ENCODE measurements at places on chromosomes 16 and 17.

- DNase-seq, result no peak
Observed at GRCh38 chr17:773467-774312, 8.4 kb downstream of the GLOD4 start.

GRCh38 chr16:22324787-22325597, 27.8 kb downstream of the POLR3E start:
- no peak for DNase-seq

DNA sequence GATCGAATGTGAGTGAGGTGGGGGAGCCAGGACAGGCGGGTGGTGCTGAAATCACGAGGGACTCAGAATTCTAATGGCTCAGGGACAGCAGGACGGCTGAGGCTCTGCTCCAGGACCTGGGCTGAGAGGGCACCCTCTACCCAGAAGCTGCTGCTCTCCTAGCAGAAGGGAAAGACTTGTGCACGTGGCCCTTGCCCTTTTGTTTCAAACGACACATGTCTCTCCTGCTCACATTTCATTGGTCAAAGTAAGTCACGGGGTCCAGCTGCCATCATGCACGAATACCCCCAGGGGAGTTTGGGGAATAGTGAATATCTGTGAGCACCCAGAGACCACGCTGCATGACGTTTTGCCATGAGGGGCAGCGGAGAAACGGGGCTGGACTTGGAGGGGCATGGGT, 73.2 kb downstream of the RTN4RL1 start:
- no peak for DNase-seq

GRCh38 chr16:57773019-57773418, 29.3 kb downstream of the KIFC3 start:
- DNase-seq, result no peak

GRCh38 chr17:60577147-60577915, 22.7 kb upstream of the PPM1D start:
- DNase-seq, result peak; percentile 59

DNA sequence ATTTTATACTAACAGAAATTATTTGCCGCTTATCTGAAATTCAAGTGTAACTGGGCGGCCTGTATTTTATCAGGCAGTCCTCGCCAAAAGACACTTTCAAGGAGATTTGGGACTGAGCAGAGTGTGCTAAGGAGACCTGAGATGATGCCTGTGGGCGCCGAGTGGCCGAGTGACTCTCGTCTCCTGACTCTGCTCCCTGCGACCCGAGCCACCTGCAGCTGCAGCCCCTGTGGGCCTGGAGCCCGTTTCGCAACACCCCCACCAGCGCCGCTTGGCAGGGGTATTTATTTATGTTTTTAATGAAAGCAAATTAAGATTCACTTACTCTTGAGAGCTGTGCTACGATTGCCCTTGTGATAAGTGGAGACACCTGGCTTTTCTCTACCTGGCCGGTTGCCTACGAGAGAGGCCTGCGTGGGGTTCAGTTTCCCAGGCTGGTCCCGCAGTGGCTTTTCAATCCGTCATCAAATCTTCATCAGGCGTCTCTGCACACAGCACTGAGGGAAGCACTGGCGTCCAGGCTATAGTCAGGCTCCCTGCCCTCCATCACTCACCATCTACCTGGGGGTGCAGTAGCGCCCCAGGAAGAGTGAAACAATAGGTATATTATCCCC, 124.0 kb downstream of the SEC14L1 start:
- no peak for DNase-seq

- DNase-seq, result no peak
Observed at GRCh38 chr16:88784856-88785105, 239 bp downstream of the PIEZO1 start.

DNA sequence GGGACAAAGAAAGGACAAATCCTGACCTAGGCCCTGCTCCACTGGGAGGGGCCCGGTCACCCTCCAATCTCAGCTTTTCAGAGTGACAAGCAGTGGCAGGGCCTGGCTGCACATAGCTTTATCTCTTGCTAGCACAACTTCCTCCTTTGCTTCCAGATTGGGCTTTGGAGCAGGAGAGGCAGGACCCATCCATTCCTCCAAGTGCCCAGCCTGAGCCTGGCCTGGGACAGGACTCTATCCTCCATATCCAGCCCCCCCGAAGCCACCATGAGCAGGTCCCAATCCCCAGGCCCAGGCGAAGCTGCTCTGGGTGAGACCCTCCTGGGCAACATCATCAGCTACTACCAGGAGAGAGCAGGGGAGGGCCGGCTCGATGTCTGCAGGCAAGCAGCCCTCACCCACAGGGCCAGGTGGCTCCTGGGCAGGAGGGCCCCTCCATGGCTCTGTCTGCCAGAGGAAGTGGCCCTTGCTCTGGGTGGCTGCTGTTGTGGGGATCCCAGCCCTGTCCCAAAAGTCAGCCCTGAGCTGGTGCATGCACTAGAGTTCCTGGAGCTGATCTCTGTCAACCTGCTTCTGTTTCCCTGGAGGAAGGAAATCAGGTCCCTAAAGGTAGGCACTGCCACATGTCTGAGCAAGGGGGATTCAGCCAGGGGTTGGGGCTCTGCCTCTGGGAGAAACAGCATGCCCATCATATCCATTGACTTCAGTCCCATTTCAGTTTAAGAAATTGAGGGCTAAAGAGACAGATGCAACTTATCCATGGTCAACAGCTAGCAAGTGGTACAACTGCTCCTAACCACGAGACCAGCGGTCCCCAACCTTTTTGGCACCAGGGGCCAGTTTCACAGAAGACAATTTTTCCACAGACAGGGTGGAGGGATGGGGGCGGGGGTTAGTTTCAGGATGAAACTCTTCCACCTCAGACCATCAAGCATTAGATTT, 58.9 kb downstream of the TK2 start:
- no peak for DNase-seq

Data from substantia nigra (tissue), 51 donors.